Fibroblast of skin of left quadriceps (primary cell): ENCODE measurements at places on chromosomes 5 and 9.

DNA sequence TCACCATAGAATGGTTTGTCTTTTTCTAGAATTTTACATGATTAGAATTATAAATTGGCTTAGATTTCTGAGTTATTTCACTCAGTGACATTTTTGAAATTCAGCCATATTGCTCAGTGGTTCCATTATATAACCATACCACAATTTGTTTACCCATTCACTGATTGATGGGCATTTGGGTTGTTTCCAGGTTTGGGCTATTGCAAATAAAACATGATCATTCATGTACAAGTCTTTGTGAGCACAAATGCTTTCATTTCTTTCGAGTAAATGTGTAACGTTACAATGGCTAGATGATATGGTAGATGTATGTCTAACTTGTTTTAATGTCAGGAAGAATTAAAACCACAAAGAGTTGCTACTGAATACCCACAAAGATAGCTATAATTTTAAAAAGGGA is 279.9 kb upstream of the TARS1 start:
- no peak for DNase-seq

DNA sequence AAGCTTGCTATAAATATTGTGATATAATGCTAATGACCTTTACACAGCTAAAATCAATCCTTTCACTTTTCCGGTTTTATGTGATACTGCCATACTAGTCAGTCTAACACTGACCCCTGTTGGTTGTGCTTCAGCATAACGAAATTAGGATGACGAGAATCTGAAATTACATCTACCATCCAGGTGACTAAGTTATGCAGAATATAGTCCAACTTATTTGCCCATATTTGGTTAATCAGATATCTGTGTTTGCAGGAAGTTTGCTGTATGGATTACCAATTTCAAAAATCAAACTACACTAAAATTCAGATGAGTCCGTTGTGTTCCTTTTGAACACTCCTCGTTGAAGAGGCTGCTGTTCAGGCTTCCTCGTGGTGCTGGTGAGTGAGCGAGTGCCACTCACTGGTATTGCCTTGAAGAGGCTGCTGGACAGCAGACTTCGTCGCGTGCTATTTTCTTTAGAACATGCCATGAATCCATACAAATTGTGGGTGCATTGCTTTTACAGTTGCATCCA is 32.5 kb downstream of the TENT4A start:
- DNase-seq, result no peak

- no peak for DNase-seq
Measured at GRCh38 chr5:54753034-54753433, 232.4 kb downstream of the ESM1 start.

- no peak for DNase-seq
Measured at GRCh38 chr5:172167895-172168294, 20.1 kb downstream of the STK10 start.

DNA sequence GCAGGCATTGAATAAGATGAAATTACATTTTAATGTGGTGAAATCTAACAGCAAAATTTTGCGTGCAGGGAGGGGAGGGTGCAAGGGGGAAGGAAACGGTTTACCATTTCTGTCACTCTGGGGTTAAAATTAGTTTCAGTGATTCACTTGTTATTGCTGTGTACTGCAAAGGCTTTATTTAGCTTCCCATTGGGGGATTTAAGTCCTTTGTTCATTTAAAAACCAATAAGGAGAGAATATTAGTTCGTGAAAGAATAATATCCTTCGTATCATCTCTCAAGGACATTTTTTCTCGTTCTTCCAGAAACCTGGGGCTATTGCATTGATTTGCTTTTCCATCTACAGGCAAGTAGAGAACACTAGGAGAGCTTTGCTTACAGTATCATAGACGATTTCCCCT is 667.8 kb upstream of the RGMB start:
- no peak for DNase-seq

- no peak for DNase-seq
Measured at GRCh38 chr9:18331310-18331684, 142.7 kb upstream of the ADAMTSL1 start.

- no peak for DNase-seq
Measured at GRCh38 chr9:24036459-24036858, 210.4 kb upstream of the ELAVL2 start.

DNA sequence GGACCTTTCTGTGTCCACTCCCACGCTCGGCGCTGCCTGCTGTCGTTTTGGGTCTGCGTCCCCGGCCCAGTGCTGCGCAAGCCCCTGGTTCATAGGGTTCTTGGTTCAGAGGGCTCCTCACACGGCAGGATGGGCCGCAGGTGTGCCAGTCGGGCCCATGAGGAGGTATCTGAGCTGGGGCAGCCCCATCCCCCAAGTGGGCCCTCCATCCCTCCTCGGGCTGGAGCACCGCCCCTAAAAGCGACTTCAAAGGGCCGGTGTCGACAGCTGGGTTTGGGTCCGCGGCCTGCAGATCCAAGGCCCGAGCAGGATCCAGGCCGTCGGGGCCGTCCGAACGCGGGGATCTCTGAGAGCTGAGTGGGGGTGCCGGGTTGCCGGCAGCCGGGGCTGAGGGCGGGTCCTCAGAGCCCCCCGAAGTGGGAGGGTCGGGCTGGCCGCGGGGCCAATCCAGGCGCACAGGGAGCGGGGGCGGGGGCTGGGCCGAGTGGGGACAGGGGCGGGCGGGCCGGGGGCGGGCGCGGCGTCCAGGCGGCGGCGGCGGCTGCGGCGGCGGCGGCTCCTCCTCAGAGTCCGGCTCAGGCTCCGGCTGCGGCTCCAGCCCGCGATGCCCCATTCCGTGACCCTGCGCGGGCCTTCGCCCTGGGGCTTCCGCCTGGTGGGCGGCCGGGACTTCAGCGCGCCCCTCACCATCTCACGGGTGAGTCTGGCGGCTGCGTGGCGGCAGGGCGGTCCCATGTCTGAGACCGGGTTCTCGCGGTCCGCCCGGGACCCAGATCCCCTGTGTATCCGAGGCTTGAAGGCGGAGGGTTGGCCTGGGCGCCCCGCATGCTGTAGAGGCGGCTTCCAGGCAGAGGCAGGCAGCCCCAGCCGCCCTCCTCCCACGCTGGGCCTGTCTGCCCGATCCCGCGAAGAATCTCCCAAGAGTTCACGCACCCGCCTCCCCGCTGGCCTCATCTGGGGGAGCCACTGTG is at the start of gene PDLIM4:
TSS of gene PDLIM4 (plus strand) at position 566 of the 971 bp plus-strand sequence. CDS start at position 605, 39 bp downstream.
- no peak for DNase-seq
